ENCODE measurements at places on chromosomes 2 and 18.
A peak's percentile ranks its signal among the peaks of the same experiment; 100 is the strongest.

DNA sequence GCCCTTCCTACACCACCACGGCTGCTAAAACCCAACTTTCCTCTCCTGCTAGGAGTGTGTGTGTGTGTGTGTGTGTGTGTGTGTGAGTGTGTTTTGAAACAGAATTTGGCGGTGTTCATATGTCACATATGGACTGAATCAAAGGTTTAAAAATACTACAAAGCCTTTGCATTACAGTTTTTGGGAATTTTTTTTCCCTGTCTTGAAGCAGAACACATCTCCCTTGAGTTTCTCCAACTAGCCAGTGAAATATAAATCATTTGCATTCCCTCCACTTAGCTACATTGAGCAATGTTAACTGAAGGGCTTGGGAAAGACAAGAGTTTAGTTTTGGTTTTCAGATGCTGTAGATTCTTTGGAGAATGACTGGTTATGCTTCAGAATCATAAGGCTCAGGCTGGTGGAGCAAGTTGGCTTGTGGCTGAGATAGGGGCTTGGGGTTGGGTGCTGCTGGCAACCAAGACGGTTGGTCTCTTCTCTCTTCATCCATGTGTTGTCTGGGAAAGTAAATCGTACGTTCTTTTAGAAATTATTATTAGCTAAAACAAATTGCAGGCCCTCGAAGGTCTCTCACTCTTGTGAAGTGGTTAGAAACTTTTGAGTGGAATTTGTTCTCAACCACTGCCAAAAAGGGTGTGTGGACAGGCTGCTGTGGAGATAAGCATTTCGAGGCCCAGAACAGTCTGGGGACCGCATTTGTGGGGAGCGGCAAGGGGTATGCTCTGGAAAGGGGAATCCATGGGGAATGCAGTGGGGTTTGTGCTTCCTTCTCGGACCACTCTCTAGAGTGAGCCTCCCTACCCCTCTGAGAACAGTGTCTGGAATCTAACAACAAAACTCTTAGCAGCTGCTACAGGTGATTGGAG, 1.4 kb downstream of the NRP2 start:
- peak; percentile 55 for DNase-seq

- no peak for DNase-seq
Measured at GRCh38 chr2:25372405-25373268, 30.9 kb upstream of the DNMT3A start.

- no peak for DNase-seq
Measured at GRCh38 chr2:181781078-181781786, 100.9 kb upstream of the NEUROD1 start.

DNA sequence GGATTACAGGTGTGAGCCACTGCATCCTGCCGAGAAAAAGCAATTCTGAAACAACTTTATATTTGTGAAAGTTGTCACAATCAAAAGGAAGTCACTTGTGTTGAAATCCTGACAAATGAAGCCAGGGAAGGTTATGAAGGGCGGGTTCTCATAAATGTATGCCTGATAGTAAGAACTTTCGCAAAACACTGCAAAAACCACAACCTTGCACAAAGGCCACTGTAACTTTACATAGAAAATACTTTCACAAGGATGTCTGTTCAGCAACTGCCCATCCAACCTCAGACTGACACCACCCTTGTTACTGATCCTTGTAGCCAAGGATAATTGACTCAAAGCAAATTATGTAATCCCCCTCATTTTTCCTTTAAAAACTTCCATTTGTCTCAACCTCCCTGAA, 90.6 kb downstream of the SLC4A3 start:
- DNase-seq: no peak

DNA sequence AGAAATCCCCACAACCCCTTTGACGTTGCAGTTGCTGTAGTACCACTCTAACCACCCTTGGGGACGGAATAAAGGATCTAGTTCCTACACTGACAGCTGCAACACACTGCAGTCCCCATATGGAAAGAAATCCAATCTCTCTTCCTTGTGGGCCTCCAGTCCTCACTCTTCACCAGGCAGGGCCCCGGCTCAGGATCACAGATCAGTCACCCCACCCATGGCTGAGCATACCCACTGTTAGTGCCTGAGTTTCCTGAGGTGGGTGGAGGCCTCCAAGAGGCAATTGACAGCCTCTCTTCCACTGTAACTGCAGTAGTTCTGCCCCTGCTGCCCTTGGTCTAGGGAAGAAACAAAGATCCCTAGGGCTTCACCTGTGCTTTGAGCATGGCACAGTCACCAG, 670.0 kb upstream of the CDH2 start:
- DNase-seq: no peak

DNA sequence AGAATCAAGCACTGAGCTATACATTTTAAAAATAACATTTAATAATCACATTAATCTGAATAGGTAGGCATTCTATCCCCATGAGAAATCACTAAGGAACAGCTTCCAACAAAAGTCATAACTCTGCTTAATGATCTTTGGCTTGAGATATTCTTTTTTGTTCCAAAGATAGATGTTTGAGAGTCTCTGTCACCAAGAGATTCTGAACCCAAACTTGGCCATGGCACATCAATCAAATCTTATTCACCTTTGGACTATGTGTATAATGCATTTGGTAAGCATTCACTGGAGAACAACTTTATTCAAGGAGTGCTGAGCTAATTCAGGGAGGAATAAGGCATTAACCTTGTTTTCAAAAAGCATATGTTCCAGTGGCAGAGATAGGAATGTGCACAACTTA, 743.3 kb downstream of the SLC4A3 start:
- no peak for DNase-seq

DNA sequence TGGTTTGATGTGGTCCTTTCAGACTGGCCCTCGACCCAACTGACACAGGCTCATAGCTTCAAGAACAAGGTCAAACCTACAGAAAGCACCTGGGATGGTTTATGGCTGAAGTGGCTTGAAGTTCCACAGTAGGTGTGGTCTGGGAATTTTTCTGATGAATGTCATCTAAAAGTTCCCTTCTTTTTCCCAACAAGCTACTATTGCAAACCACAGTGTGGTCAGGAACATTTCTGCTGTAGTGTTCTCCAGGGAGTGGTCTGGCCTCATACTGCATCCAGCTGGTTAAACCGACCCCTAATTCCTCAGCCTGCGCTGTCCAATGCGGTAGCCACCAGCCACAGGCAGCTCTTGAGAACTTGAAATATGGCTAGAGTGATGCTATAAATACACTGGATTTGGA, 92.7 kb downstream of the FAM124B start:
- DNase-seq: peak; percentile 57

DNA sequence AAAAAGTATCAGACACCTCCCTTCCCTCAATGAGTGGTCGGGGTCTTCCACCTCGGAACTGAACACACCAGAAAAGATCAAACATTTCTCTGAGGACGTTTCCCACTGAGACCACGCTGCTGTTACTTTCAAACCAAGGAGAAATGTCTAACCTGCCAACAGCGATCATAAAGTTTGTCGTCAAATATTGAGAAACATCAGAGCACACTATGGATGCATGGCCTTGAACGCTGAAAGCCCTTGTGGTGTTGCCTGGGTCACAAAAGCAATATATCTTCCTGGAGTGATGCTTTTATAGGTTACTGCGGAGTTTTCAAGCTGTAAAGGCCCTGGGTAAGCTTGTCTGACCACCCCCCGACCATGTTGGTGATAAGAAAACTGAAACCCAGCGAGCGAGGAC, 70.2 kb upstream of the ID2 start:
- DNase-seq: no peak

GRCh38 chr2:20627712-20628380, 23.1 kb downstream of the HS1BP3 start:
- no peak for DNase-seq

DNA sequence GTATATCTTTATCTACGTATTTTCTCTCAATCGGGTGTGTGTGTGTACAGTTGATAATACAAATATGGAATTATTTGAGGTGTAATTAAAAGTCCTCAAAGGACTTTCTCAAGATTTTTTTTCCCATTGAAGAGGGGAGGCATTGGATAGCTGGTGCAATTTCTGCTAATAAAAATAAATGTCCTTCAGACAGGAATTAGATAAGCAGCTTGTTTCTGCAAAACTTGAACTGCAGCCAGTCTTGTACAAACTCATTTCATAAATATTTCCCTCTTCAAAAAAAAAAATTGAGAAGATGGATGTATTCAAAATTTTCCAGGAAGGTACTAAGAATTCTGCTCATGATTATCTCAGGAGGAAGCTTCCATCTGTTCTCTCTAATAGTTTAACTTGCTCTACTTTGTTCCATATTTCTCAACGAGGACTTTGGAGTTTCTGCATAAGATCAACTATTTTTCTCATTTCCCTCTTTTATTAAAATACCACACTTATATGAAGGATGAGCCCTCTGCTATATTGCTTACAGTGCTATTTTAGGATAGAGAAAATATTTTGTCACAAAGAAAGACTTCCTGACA, 33.0 kb upstream of the GLS start:
- no peak for DNase-seq

GRCh38 chr2:33694904-33695303, 95.8 kb upstream of the FAM98A start:
- DNase-seq: no peak

DNA sequence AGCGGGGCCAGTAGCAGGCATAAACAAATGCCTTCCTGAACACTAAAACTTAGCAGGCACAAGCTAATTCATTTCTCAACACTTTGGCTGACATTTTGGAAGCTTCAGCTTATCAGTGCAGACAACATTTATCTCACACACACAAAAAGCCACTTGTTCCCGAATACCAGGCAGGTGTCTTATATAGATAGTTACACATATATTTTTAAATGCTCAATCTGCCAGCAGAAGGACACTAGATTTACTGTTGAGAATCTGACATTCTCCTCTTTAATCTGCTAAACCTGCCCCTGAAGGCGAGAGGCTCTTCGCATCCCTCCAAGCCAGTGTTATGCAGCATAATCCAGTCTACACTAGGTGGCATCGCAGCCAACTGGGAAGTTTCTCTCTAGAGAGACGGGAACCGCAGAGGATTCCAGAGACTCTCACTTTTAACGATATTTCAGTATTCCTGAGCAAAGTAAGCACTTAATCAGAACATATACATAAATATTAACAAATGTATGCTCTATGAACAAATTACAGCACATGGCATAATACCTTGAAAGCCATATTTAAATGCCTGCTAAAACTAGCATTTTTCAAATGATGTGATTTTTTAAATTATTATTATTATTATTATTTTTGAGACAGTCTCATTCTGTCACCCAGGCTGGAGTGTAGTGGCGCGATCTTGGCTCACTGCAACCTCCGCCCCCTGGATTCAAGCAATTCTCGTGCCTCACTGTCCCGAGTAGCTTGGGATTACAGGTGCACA, 90.2 kb upstream of the SCG2 start:
- peak; percentile 80 for DNase-seq

DNA sequence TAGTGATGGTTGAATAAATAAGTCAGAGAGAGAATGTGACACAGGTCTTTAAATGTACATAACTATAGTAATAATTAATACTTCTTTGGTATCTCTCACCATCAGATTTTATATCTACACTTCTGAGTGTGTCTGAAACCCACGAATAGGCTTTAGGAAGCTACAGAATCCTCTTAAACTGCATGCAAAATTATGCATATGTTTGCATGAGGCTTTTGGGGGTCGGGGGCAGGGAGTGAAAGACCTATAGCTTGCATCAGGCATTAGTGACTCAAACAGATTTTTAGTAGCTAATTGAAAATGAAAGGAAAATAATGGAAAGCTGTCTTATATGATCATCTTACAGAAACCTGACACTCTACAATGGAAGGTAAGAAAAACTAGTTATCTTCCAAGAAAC, 14.9 kb downstream of the LRPPRC start:
- DNase-seq: no peak

DNA sequence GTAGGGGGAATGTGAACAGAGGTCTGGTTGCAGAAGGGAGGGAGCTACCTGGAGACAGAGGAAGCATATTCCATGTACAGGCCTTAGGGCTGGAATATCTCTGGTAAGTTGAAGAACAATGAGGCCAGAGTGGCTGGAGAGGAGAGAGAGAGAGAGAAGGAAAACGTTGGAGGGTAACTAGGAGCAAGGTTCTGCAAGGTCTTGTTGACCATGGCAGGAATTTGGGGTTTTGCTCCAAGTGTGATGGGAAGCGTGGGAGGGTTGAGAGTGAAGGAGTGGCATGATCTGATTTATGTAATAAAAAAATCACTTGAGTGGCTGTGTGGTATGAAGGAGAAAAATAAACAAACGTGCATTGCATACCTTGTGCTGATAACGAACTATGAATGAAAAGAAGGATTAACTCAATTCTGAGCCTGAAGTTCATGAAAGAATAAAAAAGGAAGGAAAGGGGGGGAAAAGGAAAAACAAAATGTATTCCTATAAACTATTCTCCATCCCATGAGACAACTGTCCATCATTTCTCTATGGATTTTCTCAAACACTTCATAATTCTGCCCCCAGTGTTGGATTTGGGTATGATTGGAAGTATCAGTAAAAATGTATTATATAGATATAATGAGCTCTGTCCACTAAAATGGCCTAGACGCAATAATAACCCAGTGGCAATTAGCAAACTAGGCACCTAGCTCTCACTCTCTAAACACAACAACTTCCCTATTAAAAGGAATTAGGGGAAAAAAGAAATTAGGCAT, 59.7 kb upstream of the PMAIP1 start:
- DNase-seq: no peak

DNA sequence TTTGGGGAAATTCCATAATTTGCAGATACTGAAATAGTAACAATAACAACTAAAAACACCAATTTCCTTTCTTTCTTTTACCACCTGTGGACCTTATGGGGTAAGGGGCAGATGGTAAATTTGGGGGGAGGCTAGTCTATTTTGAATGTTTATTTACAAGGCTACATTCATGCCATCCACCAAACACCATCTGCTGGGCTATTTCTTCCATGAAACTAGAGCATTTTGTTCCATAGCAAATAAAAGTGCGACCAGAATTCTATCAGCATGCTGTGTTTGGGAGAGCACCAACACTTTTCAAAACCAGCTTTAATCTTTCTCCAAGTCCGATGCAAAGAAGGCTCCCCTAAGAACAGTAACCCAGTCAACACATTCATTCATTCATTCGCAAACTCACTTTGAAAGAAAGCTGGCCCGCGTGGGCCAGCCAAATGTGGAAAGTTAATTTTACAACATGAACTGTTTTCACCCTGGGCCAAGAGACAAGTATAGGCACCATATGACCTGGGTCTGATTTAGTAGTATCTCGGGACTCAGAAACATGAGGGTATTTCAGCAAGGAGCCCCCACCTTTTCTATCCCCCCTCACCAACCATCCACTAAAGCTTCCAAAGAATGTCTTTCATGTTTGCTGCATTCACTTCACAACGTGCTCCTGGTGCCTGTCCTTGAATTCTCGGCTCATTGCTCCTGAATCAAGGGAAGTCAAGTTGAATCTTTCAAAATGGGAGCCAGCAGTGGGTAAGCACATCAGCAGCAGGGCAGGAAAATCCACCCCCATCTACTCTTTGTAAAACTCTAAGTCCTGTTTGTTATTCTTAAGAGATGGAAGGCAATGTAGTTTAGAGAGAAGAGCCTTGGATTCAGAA, 210.6 kb downstream of the C1D start:
- no peak for DNase-seq
